Smooth muscle cell of bladder (primary cell): ENCODE measurements at places on chromosomes 6 and 20. TPM values are rescaled to one million over a fixed set of nuclear protein-coding genes. Genes with fewer than 3 reads are reported as not detected.

Gene OXT
- 0.18 and 0.28 TPM in 2 replicates for total RNA-seq

Gene RIPPLY2
- total RNA-seq = 0.28 TPM in 1 of 2 replicates, not detected in the other

Gene ANGPT4
- not detected in 2 replicates for total RNA-seq

Gene ARHGAP40
- total RNA-seq = not detected in 2 replicates
